ENCODE measurements at places on chromosomes 1 and 21.

- no peak for DNase-seq
Observed at GRCh38 chr1:186078245-186078644, 296.8 kb downstream of the TPR start.

- DNase-seq, result no peak
Observed at GRCh38 chr1:154698320-154699096, 90.5 kb upstream of the ADAR start.

GRCh38 chr21:26388731-26389231 is 184.3 kb downstream of the CYYR1 start:
- no peak for DNase-seq

DNA sequence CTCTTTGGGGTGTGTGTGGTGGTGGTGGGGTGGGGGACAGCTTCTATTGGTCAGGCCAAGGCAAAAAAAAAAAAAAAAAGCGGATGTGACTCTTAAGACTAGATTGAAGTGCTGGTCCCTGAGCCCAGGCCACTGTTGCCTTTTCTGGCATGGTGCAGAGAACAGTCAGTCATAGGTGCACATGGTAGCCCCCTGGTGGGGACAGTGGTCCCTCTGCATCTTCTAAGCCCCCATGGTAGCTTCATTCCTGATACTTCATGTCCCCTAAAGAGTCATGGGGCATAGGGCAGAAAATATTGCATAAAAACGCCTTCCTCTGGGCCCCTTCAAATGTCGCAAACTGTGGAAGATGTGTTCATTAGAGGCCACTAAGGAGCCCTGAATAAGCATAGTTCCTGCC is 371.8 kb downstream of the NPHP4 start:
- no peak for DNase-seq

GRCh38 chr1:110962892-110963690 is 631 bp downstream of the LRIF1 start:
- peak; percentile 31 for DNase-seq

- peak; percentile 56 for DNase-seq
Observed at GRCh38 chr1:156625436-156626078, 6.3 kb downstream of the HAPLN2 start.

GRCh38 chr1:59761443-59761842 is 53.3 kb upstream of the HOOK1 start:
- no peak for DNase-seq

DNA sequence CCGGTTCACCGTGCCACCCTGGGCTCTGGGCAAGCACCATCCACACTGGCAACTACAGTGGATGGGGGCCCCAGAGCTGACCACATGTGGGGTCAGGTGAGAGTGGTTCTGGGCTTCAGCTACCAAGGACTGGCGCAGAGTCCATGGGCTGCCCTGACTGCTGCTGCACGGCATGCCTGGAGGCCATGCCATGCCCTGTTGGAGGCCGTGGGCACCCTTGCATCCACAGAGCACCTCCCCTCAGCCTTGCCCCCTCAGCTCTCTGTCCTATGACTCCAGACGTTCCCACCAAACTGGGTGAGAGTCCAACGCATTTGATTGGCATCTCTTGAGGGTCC is 15.5 kb downstream of the MORN1 start:
- no peak for DNase-seq

DNA sequence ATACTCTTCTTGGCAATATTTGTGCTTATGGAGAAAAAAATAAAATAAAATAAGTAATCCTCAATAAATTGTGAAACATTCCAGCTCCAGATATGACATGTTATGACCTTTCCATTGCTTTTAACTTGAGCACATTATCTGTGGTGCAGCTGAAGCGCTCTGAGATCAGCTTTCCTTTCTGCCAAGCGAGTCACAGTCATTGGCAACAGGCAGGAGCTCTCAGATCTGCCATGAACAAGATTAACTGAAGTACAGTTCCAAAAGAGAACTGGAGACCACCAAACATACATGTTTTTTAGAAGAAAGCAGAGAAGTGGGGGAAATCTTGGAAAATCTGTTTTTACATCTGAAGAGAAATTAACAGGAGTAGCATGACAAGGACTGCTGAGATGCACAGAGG is 89.2 kb upstream of the DSCAM start:
- no peak for DNase-seq

GRCh38 chr1:119011116-119011515 is 23.0 kb upstream of the TBX15 start:
- DNase-seq, result no peak

DNA sequence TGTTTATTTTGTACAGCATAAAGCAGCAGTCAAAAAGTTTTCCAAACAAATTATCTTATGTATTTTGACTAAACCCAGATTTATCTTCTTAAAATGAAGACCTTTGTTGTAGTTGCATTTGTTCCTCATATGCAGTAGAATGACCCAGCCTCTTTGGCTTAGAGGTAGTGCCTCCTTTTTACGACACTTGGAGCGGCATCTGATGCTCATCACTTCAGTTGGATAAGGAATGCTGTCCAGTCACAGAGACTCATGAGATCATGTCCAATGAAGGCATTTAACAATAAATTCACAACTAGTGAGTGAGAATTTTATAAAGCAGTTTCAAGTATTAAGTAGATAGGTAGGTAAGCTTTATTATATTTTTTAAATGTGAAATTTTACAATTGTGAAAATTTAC is 35.2 kb downstream of the PTPRC start:
- no peak for DNase-seq

GRCh38 chr1:44655609-44656008 is 18.7 kb downstream of the TMEM53 start:
- DNase-seq, result no peak

DNA sequence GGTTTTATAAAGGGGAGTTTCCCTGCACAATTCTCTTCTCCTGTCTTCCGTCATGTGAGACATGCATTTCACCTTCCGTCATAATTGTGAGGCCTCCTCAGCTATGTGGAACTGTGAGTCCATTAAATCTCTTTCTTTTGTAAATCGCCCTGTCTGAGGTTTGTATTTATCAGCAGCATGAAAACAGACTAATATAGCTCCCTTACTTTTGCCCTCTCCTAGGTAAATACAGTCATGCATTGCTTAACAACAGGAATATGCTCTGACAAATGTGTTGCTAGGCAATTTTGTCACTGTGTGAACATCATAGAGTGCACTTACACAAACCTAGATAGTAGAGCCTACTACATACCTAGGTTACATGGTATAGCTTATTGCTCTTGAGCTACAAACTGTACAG is 616.8 kb downstream of the RWDD3 start:
- DNase-seq, result no peak

GRCh38 chr1:114008993-114009392 is 29.7 kb downstream of the OLFML3 start:
- DNase-seq, result no peak

- DNase-seq, result no peak
Observed at GRCh38 chr1:242017580-242018233, 18.8 kb upstream of the MAP1LC3C start.

- no peak for DNase-seq
Observed at GRCh38 chr1:66012106-66012784, 219.6 kb downstream of the PDE4B start.

GRCh38 chr1:35481229-35481628 is 76.0 kb downstream of the KIAA0319L start:
- no peak for DNase-seq

DNA sequence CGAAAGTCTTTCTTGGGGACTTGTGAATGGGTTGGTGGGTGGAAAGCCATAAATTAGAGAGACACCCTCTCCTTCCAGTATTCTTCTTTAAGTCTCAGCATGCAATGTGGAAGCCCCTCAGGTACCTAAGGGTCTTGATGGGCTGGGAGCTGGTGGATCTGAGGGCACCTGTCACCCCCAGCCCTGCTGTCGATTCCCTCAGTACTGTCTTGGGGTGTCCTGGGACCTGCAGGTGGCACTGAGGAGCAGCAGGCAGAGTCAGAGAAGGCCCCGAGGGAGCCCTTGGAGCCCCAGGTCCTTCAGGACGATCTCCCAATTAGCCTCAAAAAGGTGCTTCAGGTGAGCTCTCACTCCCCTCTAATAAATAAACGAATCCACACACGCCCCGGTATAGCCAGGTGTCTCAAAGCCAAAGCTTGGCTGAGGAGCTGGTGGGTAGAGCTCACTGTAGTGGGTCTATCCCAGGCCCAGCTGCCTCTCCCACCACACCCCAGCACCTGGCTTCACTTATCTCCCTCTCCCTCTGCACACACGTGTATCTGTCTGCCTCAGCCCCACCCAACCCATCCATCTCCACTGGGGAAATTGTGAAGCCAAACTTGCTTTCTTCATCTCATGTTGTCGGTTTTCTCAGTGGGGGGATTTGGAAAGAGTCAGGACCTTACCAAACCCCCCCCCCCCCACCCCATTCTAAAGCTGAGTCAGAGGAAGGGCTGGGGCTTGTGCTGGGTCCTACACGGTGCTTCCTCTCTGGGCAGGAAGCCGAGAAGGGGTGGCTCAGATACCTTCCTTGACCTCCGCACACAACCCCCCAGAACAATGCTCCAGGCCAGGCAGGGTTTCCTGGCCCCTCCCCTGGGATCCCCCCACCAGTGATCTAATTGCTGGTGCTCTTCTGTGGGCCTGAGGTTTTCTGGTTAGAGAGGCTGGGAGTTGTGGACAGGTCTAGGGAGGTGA is 1.6 kb downstream of the ADAM15 start:
- no peak for DNase-seq

- DNase-seq, result no peak
Observed at GRCh38 chr1:238318294-238319110, 427.8 kb upstream of the ZP4 start.

- DNase-seq, result no peak
Observed at GRCh38 chr1:17540255-17541001, 930 bp downstream of the ARHGEF10L start.

GRCh38 chr1:244102468-244102867 is 51.4 kb downstream of the ZBTB18 start:
- no peak for DNase-seq

DNA sequence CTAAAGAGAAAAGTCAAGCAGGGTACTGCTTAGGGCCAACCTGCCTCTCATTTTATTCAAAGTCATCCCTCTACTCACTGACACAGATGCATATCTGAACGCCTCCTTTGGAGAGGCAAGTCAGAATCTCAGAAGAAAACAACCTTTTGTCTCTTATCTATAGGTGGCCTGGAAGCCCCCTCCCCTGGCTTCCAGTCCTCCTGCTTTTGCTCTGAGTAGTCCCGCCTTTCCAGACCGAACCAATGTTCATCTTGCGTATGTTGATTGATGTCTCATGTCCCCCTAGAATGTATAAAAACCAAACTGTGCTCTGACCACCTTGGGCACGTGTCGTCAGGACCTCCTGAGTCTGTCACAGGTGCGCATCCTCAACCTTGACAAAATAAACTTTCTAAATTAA is 81.8 kb downstream of the WDR4 start:
- DNase-seq, result no peak
